Endothelial cell of umbilical vein (primary cell): ENCODE measurements at places on chromosomes 6 and 20. TPM values are rescaled to one million over a fixed set of nuclear protein-coding genes. Genes with fewer than 3 reads are reported as not detected.

DNA sequence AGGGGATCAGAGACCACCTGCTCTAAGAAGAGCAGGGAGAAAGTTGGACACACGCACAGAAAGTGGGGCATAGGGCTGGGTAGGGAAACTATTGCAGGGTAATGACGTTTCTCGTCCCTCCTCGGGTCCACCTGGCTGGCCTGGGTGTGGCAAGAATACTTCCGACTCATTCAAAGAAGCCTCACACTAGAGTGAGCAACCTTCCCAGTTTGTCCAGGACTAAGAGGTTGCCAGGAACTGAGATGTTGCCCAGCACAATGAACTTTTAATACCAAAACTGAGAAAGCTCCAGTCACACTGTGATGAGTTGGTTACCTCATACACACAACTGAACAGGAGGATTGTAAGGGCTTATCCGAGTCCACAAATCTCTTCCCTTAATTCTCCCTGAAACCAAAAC, 74.5 kb upstream of the ADGRF1 start:
- no peaks in the 10 kb centered on the region for H3K27me3 ChIP-seq
- no peak for DNase-seq
- no peak overlapping the region for H3K4me3 ChIP-seq
- no peaks in the 10 kb centered on the region for H3K4me1 ChIP-seq
- H3K27ac ChIP-seq: no peak overlapping the region

- H3K4me1 ChIP-seq: no peaks in the 10 kb centered on the region
- H3K27ac ChIP-seq: no peak overlapping the region
- H3K4me3 ChIP-seq: no peak overlapping the region
- peaks cover 4% of the 10 kb centered on the region for H3K27me3 ChIP-seq
- no peak for DNase-seq
- H3K36me3 ChIP-seq: no peaks in the 10 kb centered on the region
Measured at GRCh38 chr6:105593805-105594671, 191.2 kb upstream of the PREP start.

The MRAP2 gene
- total RNA-seq: 3.5 and 5.8 TPM in 2 replicates

The LAMP5 gene
- not detected in 2 replicates for total RNA-seq

The NKX2-4 gene
- total RNA-seq: not detected in 2 replicates

The OR10C1 gene
- total RNA-seq: not detected in 2 replicates
